Central memory CD8-positive, alpha-beta T cell (primary cell): ENCODE measurements at places on chromosomes 5 and 9.

DNA sequence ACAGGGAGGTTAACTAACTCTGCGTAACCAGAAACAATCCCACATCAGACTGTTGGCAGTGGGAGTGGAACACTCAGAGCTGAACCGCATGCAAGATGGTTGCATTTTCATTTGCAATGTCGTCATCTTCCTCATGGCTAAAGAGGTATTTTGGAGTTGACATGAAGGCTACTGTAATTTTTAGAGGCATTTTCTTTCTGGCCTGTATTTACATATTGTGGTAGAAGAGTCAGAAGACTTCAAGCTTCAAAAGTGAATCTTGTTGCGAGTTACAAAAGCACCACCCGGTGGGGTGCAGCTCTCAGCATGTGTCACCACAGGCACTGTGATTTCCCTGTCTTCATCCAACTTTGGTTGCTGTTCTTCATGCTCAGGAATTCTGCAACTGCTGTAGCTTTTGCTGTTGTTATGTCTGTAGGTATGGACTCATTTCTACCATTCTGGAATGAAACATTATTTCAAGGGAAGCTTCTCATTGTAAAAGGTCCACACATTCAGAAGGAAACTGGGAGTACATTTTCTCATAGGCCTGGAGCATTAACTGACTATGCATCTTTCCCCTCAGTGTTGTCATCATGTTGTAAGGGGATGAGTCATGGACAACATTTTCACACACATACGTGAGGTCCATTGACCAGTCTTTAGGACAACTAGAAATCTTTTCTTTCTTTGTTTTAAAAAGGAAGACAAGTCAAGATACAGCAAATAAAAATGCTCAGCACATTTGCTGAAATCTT is 35.4 kb upstream of the GDNF start:
- no peak for DNase-seq

GRCh38 chr5:102314328-102314727 is 18.2 kb upstream of the SLCO4C1 start:
- no peak for DNase-seq

DNA sequence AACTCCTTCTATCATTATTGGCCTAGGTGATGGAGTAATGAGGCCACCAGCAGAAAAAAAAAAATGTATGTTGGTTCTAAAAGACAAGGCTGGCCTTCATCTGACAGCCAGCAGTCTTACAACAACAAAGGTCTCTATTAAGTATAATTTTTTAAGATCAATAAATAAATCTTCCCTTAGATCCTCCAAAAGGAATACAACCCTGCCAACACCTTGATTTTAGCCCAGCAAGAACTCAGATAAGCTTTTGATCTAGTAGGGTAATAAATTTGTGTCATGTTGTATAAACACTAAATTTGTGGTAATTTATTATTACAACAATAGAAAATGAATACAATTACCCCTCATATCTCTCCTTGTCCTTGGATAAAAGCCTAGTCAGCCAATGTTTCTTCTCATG is 633.2 kb upstream of the FAM174A start:
- no peak for DNase-seq

- DNase-seq = no peak
These were observed 616.2 kb downstream of the PRELID2 start for GRCh38 chr5:145218982-145219381.

DNA sequence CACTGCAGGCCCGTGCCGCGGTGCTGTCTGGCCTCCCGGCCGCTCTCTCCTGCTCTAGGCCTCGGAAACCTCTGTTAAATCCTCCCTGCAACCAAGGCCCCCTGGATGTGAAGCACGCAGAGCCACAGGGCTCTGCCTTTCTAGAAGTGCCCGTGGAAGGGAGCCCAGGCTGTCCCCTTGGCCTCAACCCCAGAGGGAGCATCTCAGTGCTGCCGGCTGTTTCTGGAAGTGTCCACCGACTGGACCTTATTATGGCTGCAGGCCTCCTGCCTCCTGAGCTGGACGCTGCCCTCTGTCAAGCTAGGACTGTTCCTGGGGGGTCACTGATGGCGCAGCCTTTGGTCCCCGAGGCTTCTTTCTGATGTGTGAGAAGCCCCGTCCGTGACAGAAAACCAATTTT is 40.4 kb upstream of the PHYKPL start:
- no peak for DNase-seq

GRCh38 chr5:142065273-142065672 is 43.3 kb upstream of the NDFIP1 start:
- DNase-seq = no peak

GRCh38 chr5:90866333-90866732 is 307.7 kb downstream of the ADGRV1 start:
- no peak for DNase-seq

DNA sequence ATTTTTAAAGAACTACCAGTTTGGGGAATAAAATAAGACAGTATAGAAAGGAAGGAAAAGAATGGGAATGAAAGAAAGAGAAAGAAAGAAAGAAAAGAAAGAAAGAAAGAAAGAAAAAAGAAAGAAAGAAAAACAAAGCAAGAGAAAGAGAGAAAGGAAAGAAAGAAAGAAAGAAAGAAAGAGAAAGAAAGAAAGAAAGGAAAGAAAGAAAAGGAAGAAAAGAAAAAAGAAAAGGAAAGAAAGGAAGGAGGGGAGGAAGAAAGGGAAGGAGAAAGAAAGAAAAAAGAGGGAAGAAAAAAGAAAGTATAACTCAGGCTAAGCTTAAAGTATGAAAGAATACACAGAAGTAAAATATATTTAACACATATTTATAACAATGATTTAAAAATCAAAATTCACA is 51.0 kb upstream of the FGF10 start:
- DNase-seq = no peak

DNA sequence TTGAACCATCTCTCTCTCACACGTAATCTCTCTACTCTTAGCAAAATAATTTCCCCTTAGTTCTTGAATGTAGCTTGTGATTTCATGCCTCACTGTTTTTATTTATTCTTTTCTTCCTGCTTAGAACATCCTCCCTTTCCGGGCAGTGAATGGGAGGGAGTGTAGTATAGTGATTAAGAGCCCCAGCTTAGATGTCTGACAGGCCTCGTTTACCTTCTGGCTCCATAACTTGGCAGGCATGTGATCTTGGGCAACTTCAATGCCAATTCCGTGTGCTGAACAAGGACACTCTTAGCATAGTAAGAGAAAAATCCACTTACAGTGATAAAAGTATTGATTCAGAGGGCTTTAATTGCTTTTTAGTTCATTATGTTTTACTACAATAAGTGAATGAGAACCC is 96.3 kb upstream of the TNPO1 start:
- DNase-seq = no peak

DNA sequence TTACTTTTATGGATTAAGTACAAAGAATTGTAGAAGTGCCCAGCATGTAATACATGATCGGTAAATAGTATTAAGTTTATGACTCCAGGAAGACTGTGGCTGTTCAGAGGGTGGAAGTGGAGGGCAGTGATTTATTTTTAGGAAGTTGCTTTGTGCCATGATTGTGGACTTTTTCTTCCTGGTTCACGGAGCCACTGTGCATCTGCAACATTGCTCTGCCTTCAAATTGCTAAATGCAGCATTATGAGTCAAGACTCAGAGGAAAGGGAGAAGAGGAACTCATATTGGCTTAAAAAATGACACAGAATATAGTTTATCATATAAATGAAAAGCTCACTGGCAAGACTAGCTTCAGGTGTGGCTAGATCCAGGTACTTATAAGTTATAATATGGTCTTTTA is 301.5 kb downstream of the KCTD16 start:
- DNase-seq = no peak

DNA sequence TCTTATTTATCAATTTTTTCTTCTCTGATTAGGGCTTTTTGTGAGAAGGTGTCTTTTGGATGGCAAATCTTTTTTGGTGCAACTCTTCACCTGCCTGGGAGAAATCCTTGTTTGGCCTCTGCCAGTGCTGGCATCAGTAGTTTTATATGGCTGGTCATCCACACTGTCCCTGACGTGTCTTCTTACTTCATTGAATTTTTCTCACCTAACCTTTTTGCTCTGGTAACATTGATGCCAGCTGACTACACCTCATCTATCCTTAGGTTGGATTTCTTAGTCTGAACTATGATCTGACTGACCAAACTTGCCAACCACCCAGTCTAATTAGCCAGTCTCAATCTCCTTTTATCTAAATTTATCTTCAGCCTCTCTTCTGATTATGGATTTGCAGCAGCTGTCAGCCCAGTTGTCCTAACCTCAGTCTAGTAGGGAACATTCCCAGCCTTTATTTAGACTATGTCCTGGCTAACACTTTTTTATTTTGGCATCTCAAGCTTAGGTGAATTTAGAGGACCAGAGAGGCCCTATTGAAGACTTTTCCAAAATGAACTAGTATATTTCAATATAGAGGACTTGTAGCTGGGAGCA is 10.6 kb upstream of the TMEM38B start:
- DNase-seq = no peak

GRCh38 chr5:64273276-64273675 is 107.6 kb downstream of the RNF180 start:
- no peak for DNase-seq

GRCh38 chr9:38108326-38108725 is 39.3 kb upstream of the SHB start:
- no peak for DNase-seq

DNA sequence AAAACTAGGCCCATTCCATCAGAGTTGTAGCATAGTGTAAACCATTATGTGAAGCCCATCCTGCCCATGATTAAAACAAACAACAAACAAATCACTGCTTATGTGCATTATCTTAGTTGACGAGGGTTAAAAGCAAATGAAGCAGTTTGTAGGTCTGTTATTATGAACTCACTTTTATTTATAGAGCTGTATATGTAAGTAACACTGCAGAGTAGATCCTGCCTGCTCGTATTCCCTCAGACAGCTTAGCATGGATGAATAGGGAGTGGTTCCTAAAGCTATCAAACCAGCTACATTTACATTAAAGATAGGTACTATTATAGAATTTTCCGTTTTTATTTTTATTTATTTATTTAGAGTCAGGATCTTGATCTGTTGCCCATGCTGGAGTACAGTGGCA is 112.6 kb downstream of the GDNF start:
- DNase-seq = no peak

- no peak for DNase-seq
These were observed 3.2 kb upstream of the TMEM245 start for GRCh38 chr9:109122726-109123621.

GRCh38 chr9:72486594-72486955 is 34.8 kb upstream of the TMC1 start:
- DNase-seq = no peak

DNA sequence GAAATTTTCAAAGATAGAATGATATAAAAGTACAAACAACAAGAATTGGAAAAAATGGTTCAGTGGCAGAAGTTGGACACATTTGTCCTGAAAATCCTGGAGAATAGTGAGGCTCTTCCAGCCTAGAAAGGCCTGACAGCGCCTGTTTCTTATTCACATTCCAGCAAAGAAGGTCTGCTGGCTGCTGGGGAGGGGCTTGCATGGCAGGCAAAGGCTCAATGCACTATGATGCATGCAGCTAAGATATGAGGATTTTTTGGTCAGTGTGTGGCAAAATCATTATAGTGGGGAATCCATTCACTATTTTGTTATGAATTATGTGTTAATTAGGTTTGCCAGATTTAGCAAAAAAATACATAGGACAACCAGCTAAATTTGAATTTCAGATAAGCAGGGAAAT is 243.9 kb upstream of the SLC30A5 start:
- DNase-seq = no peak

- no peak for DNase-seq
These were observed 158.1 kb upstream of the NREP start for GRCh38 chr5:111914966-111915636.

- DNase-seq = no peak
These were observed 11.3 kb downstream of the CDKL3 start for GRCh38 chr5:134355681-134356080.

GRCh38 chr9:90025816-90026215 is 421.0 kb downstream of the GADD45G start:
- no peak for DNase-seq

DNA sequence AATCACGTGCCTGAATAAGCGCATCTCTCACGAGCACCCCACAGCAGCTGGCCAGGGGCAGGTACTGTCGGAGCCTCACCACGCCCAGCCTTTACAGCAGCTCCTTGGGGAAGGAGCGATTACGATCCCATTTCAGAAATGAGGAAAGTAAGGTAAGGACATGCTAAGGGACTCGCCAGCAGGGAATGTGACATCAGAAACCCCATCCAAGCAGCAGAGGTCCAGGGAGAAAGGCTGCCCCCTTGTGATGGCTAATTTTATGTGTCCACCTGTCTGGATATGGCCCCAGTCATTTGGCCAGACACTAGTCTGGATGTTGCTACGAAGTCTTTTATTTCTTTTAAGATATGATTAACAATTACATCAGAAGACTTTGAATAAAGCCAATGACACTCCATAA is 77.3 kb downstream of the UBE2QL1 start:
- no peak for DNase-seq

DNA sequence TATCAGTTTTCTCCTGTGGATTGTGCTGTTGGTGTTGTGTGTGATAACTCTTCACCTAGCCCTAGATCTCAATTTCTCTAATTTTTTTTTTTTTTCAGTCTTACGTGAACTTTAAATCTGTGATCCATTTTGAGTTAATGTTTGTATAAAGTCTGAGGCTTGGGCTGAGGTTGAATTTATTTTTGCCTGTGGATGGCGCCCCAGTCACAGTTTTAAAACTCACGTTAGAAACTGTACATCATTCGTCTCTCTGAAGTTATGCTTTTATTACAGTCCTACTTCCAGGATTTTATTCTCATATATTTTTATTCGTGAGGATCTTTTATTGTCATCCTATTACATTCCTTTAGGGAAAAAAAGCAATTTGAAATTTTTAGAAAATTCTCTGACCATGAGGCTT is 103.1 kb downstream of the EHMT1 start:
- DNase-seq = no peak

DNA sequence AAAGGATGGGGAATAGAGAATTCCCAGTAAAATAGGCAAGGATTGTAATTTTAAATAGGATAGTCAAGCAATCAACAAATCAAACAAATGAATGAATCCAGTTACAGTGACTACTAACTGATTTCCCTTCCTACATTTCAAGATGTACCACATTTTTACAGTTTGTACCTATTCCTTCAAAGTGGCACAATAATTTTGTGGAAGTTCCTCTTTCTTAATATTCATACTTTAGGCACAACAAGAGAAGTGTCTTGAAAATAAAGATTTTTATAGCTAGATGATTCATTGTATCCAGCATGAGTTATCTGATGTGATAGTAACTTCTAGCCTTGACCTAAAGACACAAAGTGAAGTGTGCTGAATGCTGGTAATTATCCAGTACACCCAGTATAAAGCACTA is 122.2 kb upstream of the ACOT12 start:
- DNase-seq = no peak

- DNase-seq = no peak
These were observed 166.5 kb upstream of the NR3C1 start for GRCh38 chr5:143569722-143570567.
